Activated naive CD4-positive, alpha-beta T cell treated with anti-CD3 and anti-CD28 coated beads, Interleukin-2, amount 50 U/mL, for 16 hours (primary cell): ENCODE measurements at places on chromosomes 7 and 10.
A peak's percentile ranks its signal among the peaks of the same experiment; 100 is the strongest.

DNA sequence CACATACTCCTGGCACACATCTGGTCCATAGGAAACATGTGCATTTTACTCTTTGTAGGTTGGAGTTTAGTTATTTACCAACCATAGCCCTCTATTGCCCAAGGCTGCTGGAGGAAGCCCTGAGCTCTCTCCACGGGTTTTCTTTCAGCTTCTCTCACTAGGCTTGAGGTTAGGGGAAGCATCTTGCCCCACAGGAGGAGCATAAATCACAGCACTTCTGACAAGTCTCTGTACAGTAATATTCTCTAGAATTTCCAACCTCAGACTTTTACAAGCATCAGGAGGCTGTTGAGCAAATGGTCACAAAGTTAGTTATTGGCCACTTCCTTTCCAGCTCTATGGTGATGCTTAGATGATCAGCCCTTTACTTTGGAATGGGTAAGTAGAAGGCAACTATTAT, 122.9 kb upstream of the GLI3 start:
- no peak for DNase-seq

- DNase-seq: no peak
Measured at GRCh38 chr10:91493313-91493712, 83.2 kb downstream of the HECTD2 start.

DNA sequence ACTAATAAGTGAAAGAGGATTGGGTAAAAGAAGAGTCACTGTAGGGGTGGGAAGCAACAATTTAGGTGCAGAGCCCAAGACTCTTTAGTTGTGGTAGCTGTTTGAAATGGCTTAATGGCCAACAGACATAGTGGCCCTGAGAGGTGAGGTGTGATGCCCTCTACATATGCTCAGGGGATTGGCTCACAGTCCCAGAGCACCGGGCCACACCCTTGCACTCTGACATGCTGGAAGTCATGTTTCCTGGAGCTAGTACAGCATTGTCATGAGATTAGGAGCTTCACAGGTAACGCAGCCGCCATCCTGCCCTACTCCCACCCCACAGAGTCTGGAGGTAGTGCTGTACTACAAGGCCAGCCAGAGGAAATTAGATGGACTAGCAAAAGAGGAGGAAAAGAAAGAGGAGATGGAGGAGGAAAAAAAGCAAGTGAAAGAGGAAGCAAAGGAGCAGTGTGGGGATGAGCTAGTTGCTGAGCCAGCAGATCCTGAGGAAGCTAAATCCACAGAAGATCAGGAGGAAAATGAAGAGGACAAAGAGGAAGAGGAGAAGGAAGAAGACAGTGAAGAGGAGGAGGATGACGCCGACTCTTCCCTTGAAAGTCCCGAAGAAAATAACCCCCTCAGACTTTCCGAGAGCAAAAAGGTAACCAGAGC, 14.8 kb upstream of the FLNC start:
- DNase-seq: no peak

GRCh38 chr7:106345421-106346166, 60.8 kb upstream of the NAMPT start:
- peak; percentile 72 for DNase-seq

GRCh38 chr10:26543567-26544306, 105.6 kb downstream of the APBB1IP start:
- no peak for DNase-seq
